Neural progenitor cell (in vitro differentiated cells): ENCODE measurements at places on chromosomes 7 and 10. TPM values are rescaled to one million over a fixed set of nuclear protein-coding genes. Genes with fewer than 3 reads are reported as not detected.

DNA sequence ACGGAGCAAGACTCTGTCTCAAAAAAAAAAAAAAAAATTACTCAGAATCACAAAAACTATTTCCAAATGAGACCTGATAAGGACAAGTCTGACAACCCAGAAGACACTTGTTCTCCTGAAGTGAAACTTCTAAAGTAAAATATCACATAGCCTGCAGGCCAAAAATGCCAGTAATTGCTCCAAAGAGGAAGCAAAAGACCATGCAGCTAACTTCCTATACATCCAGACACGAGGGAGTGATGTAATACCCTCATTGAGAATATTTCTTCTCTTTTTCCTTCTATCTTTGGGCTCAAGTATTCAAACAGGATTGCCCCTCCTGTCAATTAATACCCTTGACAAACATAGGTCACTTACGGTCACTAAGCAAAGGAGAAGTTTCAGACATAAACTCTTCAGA lies 31.2 kb downstream of the ARMH3 start:
- no peak for DNase-seq
- H3K4me1 ChIP-seq: no peaks in the 10 kb centered on the region
- H3K36me3 ChIP-seq: peaks cover 18% of the 10 kb centered on the region

- no peaks in the 10 kb centered on the region for H3K36me3 ChIP-seq
- no peak for DNase-seq
- no peaks in the 10 kb centered on the region for H3K4me1 ChIP-seq
- H3K27me3 ChIP-seq: no peaks in the 10 kb centered on the region
- H3K27ac ChIP-seq: no peak overlapping the region
These were observed 63.5 kb upstream of the SLC39A12 start for GRCh38 chr10:17888189-17888588.

GRCh38 chr10:6491841-6492609 lies 88.1 kb downstream of the PRKCQ start:
- no peaks in the 10 kb centered on the region for H3K36me3 ChIP-seq
- H3K4me3 ChIP-seq: no peak overlapping the region
- no peak overlapping the region for H3K27ac ChIP-seq
- H3K27me3 ChIP-seq: no peaks in the 10 kb centered on the region
- no peak for DNase-seq

DNA sequence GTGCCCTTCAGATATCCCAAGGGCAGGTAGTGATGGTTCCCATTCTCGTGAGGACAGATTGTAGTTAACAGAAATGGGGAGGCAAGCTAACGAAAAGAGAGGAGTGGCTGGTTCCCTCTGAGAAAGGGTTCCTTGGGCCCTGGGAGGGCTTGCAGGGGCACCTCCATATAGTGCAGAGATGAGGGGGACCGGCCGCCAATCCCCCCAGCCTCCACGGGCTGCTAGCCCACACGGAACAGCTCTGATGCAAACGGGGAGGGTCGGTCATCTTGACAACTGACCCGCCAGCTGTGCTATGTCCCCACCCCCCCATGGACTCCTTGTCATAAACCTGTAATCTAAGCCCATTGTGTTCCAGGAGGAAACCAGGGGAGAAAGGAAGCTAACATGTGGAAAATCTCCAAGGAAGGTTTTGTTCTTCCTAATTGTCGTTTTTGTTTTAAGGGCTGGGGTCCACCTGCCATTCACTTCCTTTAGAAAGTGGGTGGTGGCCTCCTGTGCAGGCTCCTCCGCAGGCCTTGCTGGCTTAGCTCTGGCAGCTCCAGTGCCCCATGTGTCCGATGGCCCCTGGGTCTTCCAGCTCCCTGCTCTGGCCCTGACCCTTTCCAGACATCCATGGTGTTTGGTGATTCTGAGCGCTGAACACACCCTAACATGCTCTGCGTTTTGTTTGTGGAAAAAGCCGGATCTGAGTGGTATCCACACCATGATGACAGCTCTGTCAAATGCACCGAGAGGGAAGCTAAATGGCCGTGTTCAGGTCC lies 15.9 kb downstream of the ADCY1 start:
- no peaks in the 10 kb centered on the region for H3K4me1 ChIP-seq
- no peak for DNase-seq
- H3K27ac ChIP-seq: no peak overlapping the region
- no peak overlapping the region for H3K4me3 ChIP-seq
- H3K27me3 ChIP-seq: no peaks in the 10 kb centered on the region

The GDF2 gene
- 0.19 TPM in 1 of 2 replicates, not detected in the other for total RNA-seq

The SPDYE8 gene
- total RNA-seq: not detected in 2 replicates

DNA sequence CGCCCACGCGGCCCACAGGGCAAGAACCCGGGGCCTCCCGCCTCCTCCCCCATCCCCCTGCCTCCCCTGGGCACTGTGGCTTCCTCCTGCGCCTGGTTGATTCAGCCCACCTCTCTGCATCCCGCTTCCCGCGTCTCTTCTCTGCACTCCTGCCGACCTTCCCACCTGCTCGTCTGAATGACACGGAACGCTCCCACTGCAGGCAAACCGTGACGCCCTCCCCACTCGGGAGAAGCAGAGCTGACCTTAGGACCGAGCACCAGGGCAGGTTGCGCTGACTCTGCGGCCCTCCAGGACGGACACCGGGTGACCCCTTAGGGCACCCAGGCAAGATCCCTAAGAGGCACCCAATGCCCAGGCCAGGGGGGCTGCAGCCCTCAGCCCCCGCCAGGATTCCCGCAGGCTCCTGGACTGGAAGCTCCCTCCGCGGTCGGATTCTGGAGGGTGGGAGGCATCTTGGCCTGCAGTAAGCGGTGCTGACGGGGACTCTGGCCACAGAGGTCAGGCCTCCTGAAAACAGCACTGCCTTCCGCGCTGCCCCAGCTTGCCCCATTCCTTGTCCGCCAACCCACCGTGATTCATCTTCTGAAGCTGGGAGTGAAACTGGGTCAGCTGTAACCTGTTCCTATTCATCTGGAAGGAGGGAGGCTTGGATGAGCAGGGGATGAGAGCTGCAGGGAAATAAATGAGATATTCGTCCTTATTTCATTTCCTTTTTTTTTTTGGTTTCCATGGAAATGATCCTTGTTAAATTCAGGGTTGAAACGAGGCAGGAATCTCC lies 990 bp downstream of the CALML3 start:
- H3K27me3 ChIP-seq: no peaks in the 10 kb centered on the region
- H3K27ac ChIP-seq: no peak overlapping the region
- H3K36me3 ChIP-seq: no peaks in the 10 kb centered on the region
- H3K4me1 ChIP-seq: no peaks in the 10 kb centered on the region
- DNase-seq: no peak

DNA sequence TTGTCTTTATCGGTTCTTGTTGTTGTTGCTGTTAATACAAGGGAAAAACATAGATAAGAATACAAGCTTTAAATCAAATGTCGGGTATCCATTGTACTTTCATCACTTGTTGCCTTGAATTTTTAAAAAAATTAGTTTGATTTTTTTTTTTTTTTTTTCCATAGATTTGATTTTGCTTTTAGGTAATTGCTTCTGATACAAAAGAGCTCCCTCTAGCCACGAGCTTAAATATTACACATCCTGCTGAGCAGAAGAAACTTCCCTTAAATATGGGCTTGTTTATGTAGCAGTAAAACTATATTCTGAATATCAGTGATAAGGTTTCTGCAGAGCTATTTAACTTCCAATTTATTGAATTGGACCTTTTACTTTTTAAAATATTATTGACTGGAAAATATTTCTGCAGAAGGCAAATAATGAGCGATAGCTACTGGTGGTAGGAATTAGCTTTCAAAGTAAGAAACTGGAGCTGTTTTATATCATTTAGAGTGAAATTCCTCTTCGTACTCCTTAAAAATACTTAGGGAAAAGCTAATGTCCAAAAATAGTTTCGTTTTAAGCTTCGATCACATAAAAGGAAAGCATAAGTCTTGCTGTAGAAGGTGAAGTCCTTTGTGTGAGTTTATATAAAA lies 216.9 kb downstream of the POLR1F start:
- H3K27me3 ChIP-seq: no peaks in the 10 kb centered on the region
- H3K27ac ChIP-seq: no peak overlapping the region
- peak; percentile 18 for DNase-seq
- no peaks in the 10 kb centered on the region for H3K4me1 ChIP-seq
- H3K4me3 ChIP-seq: no peak overlapping the region

DNA sequence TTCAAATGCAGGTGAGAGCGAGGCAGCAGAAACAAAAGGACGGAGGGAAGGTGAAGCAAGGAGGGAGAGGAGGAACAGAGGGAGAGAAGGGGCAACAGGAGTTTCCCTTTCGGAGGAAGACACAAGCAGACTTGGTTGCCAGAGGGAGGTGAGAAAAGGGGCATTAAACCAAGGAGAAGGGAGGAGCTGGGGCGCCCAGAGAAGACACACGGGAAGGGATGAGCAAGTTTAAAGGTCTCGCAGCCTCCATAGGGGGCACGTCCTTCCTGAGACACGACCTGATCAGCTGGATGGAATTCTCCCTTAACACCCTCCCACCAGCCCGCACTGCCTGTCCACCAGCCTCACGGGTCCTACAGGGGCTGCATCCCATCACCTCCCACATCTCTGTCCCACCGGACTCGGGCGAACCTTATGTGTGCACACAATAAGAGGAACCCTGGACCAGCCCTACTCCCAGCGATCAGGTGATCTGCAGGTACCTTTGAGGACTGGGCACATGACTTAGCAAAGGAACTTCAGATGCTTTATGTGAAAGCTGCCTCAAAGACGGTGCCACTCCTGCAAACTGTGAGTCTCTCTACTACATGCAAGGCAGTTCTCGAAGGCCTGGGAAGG lies 251.2 kb downstream of the TNS3 start:
- H3K4me1 ChIP-seq: peaks cover 46% of the 10 kb centered on the region
- no peak for DNase-seq
- H3K4me3 ChIP-seq: no peak overlapping the region
- no peak overlapping the region for H3K27ac ChIP-seq
- H3K36me3 ChIP-seq: no peaks in the 10 kb centered on the region

GRCh38 chr7:77531038-77531437 lies 6.1 kb upstream of the PTPN12 start:
- no peak overlapping the region for H3K27ac ChIP-seq
- H3K27me3 ChIP-seq: no peaks in the 10 kb centered on the region
- H3K4me1 ChIP-seq: peaks cover 2% of the 10 kb centered on the region

The ELAPOR2 gene
- 80.2 and 80.4 TPM in 2 replicates for total RNA-seq

DNA sequence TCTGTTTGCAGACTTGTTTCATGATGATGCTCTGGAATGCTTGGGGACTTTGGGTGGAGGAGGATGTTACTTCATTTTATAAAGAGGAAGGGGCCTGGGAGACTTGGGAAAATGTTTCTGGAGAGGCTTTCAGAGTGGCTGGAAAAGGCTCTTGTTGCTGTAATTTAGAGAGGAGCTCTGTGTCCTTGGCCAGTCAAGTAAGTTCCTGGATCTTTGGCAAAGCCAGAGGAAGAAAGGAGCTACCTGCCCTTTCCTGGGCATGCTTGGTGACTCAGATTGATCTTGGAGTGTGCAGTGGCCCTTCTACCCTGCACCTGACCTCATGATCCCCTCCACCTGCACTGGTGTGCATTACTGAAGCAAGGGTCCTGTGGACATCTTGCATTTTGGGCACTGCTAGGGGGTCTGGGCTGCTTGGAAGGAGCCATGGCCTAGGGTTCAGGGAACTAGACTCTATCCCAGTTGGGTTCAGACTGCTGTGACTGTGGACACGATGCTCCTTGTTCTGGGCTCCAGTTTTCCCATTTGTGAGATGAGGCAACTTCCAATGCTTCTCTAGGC lies 56.1 kb downstream of the ADCYAP1R1 start:
- H3K36me3 ChIP-seq: no peaks in the 10 kb centered on the region
- DNase-seq: no peak

- no peaks in the 10 kb centered on the region for H3K36me3 ChIP-seq
- H3K4me3 ChIP-seq: no peak overlapping the region
- no peak for DNase-seq
- no peaks in the 10 kb centered on the region for H3K27me3 ChIP-seq
- H3K4me1 ChIP-seq: peaks cover 12% of the 10 kb centered on the region
- no peak overlapping the region for H3K27ac ChIP-seq
These were observed 22.7 kb downstream of the KIAA1549 start for GRCh38 chr7:138958391-138958956.

GRCh38 chr7:151342102-151342646 lies 562 bp downstream of the NUB1 start:
- no peak for DNase-seq
- H3K27me3 ChIP-seq: no peaks in the 10 kb centered on the region
- H3K27ac ChIP-seq: no peak overlapping the region
- peaks cover 8% of the 10 kb centered on the region for H3K4me1 ChIP-seq

DNA sequence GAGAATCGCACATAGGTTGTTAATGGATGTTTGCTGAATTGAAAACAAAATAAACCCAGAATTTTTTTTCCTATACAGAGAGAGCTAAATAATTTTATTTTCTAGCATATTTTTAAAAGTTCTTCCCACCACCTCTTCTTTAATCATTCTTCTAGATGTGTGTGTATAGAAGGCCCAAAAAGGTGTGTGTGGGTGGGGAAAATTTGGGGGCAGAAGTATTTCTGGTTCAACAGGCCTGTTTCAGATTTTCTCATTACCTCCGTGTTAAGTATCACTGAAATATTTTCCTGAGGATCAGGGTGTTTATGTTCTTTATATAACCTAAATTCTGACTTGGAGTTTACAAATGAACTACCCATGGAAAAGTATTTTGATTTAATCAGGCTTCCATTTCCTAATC lies 144.2 kb upstream of the ZNF804B start:
- H3K4me1 ChIP-seq: no peaks in the 10 kb centered on the region
- no peak overlapping the region for H3K27ac ChIP-seq
- no peaks in the 10 kb centered on the region for H3K36me3 ChIP-seq
- DNase-seq: no peak

DNA sequence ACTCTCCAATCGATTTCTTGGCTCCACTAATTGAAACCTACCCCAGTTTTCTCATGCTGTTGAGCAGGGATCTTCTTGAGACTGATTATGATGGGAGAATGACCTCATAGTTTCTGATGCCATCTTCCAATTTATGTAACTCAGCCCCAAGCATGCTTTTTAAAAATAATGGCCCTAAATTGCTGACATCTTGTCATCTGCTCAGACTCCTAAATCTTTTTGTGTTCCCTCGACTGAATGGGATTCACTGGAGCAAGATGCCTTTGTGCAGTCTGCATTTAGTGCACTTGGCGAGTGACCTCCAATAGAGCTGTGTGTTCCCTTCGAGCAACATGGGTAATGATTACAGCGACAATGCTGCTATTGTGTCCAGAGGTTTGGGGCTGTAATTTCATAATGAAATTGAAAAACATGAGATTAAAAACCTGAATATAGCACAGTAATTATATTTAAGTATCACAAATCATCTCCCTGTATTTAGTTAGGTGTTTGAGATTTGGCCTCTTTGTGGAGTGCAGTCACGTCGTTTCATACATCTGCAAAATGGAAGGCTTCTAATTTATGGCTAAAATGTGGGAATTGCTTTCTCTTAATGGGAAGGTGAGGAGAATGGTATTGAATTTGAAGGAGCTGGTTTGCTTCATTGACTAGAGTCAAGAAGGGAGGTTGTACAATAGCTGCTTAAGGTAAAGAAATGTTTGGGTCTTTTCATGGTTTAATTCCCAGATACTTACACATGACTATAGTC lies 192.9 kb downstream of the AUTS2 start:
- no peaks in the 10 kb centered on the region for H3K27me3 ChIP-seq
- H3K4me1 ChIP-seq: peaks cover 14% of the 10 kb centered on the region
- H3K36me3 ChIP-seq: no peaks in the 10 kb centered on the region
- DNase-seq: no peak

- H3K27ac ChIP-seq: no peak overlapping the region
- H3K36me3 ChIP-seq: no peaks in the 10 kb centered on the region
- H3K4me3 ChIP-seq: no peak overlapping the region
- H3K27me3 ChIP-seq: no peaks in the 10 kb centered on the region
These were observed 213.2 kb downstream of the ZMYND11 start for GRCh38 chr10:348456-348855.
